ENCODE measurements at places on chromosomes 3 and 15. TPM values are rescaled to one million over a fixed set of nuclear protein-coding genes. Genes with fewer than 3 reads are reported as not detected.

Gene HHLA2
- total RNA-seq, result not detected

DNA sequence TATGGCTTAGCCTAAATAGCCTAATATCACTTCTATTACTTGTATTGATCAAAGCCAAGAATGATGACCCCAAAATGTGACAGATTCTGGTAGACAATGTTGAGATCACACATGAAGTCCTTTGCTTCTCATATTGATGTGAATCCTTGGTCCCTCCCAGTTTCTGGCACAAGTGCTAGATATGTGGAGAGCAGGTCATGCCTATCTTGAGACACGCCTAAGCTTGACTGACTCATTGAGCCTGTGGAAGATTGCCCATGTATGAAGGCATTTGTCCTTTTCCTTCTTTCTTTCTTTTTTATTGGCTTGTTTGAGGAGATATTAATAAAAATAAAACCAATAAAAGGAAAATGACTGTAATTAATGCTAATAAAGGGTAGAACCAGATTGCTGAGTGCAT is 54.0 kb upstream of the TMEM108 start:
- H3K27me3 ChIP-seq, result no peaks in the 10 kb centered on the region
- no peaks in the 10 kb centered on the region for H3K4me1 ChIP-seq
- no peak overlapping the region for H3K4me3 ChIP-seq
- H3K27ac ChIP-seq, result no peak overlapping the region
- H3K36me3 ChIP-seq, result no peaks in the 10 kb centered on the region

DNA sequence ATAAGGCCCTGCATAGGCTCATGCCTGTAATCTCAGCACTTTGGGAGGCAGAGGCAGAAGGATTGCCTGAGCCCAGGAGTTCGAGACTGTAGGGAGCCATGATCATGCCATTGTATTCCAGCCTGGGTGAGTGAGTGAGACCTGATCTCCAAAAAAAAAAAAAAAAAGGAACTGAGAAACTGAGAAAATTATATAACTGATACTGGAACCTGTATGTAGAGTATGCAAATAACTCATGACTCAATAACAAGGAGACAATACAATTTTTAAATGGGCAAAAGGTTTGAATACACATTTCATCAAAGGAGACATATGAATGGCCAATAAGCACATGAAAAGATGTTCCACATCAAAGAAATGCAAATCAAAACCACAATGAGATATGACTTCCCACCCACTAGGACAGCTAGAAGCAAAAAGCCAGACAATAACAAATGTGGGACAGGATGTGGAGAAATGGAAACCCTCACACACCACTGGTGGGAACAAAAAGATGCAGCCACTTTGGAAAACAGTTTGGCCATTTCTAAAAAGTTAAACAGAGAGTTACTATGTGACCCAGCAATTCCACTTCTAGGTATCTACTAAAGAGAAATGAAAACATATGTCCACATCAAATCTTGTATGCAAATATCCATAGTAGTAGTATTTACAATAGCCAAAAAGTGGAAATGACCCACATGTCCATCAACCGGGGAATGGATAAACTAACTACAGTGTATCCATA is 70.7 kb downstream of the IQSEC1 start:
- H3K36me3 ChIP-seq, result no peaks in the 10 kb centered on the region
- H3K27ac ChIP-seq, result peak overlapping the region; percentile 28
- H3K27me3 ChIP-seq, result peaks cover 7% of the 10 kb centered on the region
- peaks cover 28% of the 10 kb centered on the region for H3K4me1 ChIP-seq

Gene HRH1
- total RNA-seq, result not detected

Gene SLC12A1
- not detected for total RNA-seq
